ENCODE measurements at places on chromosomes 6 and 20. TPM values are rescaled to one million over a fixed set of nuclear protein-coding genes. Genes with fewer than 3 reads are reported as not detected.

- no peak overlapping the region for H3K27ac ChIP-seq
- no peaks in the 10 kb centered on the region for H3K36me3 ChIP-seq
- peak; percentile 42 for DNase-seq
- H3K27me3 ChIP-seq = no peaks in the 10 kb centered on the region
These were observed 120.3 kb upstream of the OGFRL1 start for GRCh38 chr6:71168233-71168765.

DNA sequence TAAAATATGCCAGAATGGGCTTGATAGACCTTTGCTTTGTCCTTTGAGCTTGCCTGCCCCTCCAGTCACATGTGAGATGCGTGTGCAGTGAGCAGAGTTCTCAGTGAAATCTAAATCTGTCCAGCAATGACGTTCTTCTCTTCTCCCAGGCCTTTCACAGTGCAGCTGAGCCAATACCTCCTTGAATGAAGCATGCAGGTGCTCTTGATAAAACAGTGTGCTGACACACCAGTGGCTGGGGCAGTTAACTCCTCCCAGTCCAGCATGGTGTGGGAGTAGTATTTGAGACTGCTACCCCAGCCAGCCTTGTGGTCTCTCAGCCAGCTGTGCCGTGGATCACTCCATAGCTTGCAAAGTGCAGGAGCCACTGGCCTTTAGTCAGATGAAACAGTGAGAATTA lies 240.5 kb downstream of the FARS2 start:
- H3K36me3 ChIP-seq = no peaks in the 10 kb centered on the region
- DNase-seq = peak; percentile 49
- H3K27ac ChIP-seq = no peak overlapping the region
- peaks cover 21% of the 10 kb centered on the region for H3K4me1 ChIP-seq

- peaks cover 7% of the 10 kb centered on the region for H3K27me3 ChIP-seq
- H3K4me1 ChIP-seq = no peaks in the 10 kb centered on the region
- H3K4me3 ChIP-seq = no peak overlapping the region
- H3K27ac ChIP-seq = no peak overlapping the region
- DNase-seq = no peak
- H3K36me3 ChIP-seq = no peaks in the 10 kb centered on the region
These were observed 20.4 kb upstream of the FOXF2 start for GRCh38 chr6:1368940-1369339.

EFCAB8 gene
- 0.41 TPM for total RNA-seq

PERP gene
- total RNA-seq = 36.4 TPM

SMPDL3A gene
- total RNA-seq = 7.3 TPM

OR2J3 gene
- total RNA-seq = not detected

- H3K36me3 ChIP-seq = no peaks in the 10 kb centered on the region
- no peak overlapping the region for H3K27ac ChIP-seq
- no peaks in the 10 kb centered on the region for H3K27me3 ChIP-seq
- no peak for DNase-seq
- no peaks in the 10 kb centered on the region for H3K4me1 ChIP-seq
These were observed 54.8 kb upstream of the SCGN start for GRCh38 chr6:25596928-25597818.

DNA sequence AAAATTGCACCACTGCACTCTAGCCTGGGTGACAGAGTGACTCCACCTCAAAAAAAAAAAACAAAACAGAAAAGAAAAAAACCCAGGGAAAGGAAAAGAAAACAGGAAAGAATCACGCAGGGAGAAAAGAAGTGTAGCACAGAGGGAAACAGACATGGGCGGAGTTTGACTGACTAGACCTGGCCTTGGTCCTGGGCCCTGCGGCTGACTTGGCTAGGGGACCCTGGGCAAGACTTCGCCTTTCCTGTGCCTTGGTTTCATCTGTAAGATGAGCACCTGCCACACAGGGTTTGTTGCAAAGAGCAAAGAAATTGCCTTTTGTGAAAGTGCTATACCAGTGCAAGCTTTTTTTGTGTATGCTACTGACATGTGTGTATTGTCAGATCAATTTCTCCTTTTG lies 71.3 kb upstream of the KCNG1 start:
- DNase-seq = no peak
- H3K27me3 ChIP-seq = peaks cover 62% of the 10 kb centered on the region
- no peaks in the 10 kb centered on the region for H3K4me1 ChIP-seq

PSORS1C1 gene
- total RNA-seq = 8.8 TPM

- peaks cover 24% of the 10 kb centered on the region for H3K4me1 ChIP-seq
- no peak for DNase-seq
- no peak overlapping the region for H3K4me3 ChIP-seq
These were observed 269.4 kb upstream of the IRAK1BP1 start for GRCh38 chr6:78597966-78598365.

DNA sequence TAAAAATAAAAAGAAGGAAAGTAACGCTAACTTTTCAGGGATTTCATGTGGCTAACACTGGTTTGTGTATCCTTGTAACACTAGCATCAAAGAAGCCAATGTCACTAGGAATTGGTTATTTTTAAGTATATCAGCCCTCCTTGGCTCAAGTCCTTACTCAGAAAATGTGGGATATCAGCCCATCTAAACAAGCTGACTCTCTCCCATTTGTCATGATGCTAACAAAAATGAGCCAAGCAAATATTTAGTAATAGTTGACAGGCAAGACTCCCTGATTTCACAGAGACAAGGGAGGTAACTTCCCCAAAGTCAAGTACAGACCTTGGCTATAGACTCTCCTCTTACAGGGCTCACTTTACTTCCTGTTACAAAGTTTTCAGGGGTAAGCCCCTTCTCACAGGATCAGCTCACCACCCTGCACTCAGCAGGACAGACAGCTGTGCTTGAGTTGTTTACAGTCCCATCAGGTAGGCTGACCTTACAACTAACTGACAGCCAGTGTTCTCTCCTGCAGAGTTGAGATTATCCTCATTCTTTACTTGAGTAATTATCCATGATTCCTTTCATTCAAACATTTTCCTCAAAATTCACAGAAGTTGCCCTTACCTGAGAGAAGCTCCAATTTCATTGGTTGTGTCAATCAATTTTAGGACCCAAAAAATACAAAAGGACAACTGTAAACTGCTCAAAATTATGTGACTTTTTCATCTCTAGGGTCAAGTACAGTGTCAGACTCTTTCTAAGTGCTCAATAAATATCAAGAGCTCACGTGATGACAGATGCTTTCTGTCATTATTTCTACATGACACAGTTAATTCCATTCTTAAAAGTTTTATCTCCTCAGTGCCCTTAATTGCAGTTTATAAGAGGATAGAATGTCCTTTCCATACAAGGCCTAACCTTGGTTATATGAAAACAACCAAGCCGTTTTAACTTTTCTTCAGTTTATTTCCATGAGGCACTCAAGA lies 38.1 kb upstream of the BMP5 start:
- no peak overlapping the region for H3K27ac ChIP-seq
- no peak overlapping the region for H3K4me3 ChIP-seq
- peaks cover 3% of the 10 kb centered on the region for H3K4me1 ChIP-seq
- H3K27me3 ChIP-seq = no peaks in the 10 kb centered on the region
- no peaks in the 10 kb centered on the region for H3K36me3 ChIP-seq

GRCh38 chr6:167720456-167721285 lies 106.0 kb upstream of the AFDN start:
- no peaks in the 10 kb centered on the region for H3K4me1 ChIP-seq
- H3K27ac ChIP-seq = no peak overlapping the region
- H3K4me3 ChIP-seq = no peak overlapping the region
- no peaks in the 10 kb centered on the region for H3K36me3 ChIP-seq
- DNase-seq = no peak
- no peaks in the 10 kb centered on the region for H3K27me3 ChIP-seq

RSPH4A gene
- total RNA-seq = 0.72 TPM

SOX18 gene
- total RNA-seq = 0.60 TPM

- H3K4me3 ChIP-seq = no peak overlapping the region
- H3K36me3 ChIP-seq = no peaks in the 10 kb centered on the region
- no peak for DNase-seq
- peaks cover 4% of the 10 kb centered on the region for H3K4me1 ChIP-seq
These were observed 2.9 kb downstream of the KIF25 start for GRCh38 chr6:168000198-168001028.

GRCh38 chr6:34317882-34318498 lies 69.2 kb upstream of the SMIM29 start:
- no peaks in the 10 kb centered on the region for H3K27me3 ChIP-seq
- no peak overlapping the region for H3K4me3 ChIP-seq
- DNase-seq = no peak
- no peaks in the 10 kb centered on the region for H3K36me3 ChIP-seq
- no peak overlapping the region for H3K27ac ChIP-seq

DNA sequence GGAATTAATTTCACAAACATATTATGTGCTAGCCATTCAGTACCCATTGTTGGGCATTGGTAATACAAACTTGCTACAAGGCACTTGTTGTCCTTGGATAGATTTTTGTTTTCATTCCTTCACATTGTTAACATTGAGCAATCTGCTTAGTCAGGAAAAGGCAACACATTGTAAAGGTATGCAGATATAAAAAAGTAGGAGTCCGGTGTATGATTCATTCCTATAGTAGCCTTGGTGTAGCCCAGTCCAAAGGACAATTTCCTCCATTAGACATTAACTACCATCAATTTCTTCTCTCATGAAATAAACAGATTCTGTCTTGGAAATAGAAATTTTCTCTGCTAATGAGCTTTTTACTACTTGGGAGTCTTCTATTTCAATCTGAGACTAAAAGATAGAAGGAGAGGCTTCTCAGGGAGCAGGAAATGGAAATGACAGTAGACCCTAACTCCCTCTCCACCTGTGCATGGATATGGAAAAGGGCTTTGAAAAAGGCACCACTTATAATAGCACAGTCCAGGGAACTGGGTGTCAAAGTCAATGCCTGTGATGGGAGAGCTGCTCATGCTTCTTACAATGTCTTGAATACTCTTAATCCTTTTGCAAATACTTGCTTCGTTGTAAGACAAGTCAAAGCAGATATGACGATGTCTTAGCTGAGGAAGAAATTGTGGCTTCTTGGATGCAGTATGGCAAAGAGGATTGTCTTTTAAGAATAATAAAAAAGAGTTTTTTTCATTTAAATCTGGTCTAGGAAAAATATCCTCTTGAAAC lies 369.4 kb upstream of the CITED2 start:
- H3K27me3 ChIP-seq = no peaks in the 10 kb centered on the region
- H3K4me3 ChIP-seq = no peak overlapping the region
- DNase-seq = peak; percentile 96

PTP4A1 gene
- total RNA-seq = 136 TPM

DNA sequence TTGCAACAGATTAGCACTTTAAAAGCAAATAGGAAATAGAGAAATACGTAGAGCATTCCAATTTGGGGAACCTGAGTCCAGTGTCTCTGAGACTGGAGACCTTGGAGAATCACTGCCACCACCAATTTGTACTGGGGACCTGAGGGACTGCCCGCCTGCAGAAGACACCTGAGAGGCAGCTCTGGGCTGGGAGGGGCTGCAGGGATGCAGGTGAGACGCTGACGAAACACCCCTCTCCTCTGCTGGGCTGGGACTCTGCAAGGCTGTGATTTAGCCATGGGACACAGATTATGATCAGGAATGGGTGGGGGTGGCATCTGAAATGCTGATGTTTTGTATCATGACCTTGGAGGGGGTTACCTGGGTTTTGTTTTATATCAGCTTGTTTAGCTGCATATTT lies 7.0 kb upstream of the APMAP start:
- no peak for DNase-seq
- H3K4me1 ChIP-seq = peaks cover 7% of the 10 kb centered on the region
- no peaks in the 10 kb centered on the region for H3K36me3 ChIP-seq
- H3K27ac ChIP-seq = no peak overlapping the region
- peaks cover 17% of the 10 kb centered on the region for H3K27me3 ChIP-seq

DNA sequence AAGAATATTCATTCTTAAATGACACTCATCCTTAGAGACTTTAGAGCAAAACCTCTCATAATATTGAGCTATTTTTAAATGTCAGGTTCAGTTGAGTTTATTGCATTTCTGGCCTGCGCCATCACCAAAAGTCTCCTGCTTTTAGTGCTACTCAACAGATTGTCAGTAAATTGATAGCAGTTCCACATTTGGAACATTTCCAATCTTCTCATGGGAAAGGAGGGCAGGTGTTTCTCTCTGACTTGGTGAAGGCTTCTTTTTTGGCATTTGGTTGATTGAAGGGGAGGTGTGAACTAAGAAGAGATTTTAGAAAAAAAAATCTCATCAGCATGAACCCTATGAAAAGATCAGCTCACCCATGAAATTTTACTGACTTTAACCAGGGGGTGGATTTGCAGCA lies 125.9 kb upstream of the INSM1 start:
- no peaks in the 10 kb centered on the region for H3K36me3 ChIP-seq
- no peak for DNase-seq
- H3K4me1 ChIP-seq = no peaks in the 10 kb centered on the region
- H3K4me3 ChIP-seq = no peak overlapping the region
- no peaks in the 10 kb centered on the region for H3K27me3 ChIP-seq

HLA-DMB gene
- total RNA-seq = 0.11 TPM

DNA sequence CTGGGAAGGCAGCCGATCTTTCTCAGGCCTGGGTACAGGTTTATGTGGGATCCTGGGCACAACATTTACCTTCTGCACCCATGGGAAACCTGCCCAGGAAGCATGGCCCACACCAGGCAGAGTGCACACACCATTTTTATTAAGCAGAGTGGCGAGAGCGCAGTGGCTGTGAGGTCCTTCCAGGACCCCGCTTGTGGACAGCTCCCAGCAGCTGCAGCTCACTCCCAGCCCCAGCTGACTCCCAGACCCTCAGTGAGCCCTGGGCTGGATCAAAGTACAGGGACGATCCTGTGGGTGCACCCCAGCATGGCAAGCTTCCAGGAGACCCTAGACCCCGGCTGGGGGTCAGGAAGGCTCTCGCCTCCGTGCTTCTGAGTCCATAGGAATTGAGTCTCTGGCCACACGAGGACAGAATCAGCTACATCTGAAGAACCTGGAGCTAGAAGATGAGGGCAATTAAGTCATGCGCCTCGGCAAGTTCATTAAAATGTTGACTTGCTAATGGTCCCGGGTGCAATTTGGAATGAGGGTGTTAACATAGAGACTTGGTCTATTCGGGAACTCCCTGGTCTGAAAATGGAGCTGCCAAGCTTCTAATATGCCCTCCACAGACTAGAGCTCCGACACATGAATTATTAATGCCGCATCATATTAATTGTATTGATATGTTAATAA lies 65.4 kb upstream of the SLCO4A1 start:
- no peak overlapping the region for H3K4me3 ChIP-seq
- DNase-seq = no peak
- no peak overlapping the region for H3K27ac ChIP-seq
- no peaks in the 10 kb centered on the region for H3K4me1 ChIP-seq
- H3K36me3 ChIP-seq = no peaks in the 10 kb centered on the region

DNA sequence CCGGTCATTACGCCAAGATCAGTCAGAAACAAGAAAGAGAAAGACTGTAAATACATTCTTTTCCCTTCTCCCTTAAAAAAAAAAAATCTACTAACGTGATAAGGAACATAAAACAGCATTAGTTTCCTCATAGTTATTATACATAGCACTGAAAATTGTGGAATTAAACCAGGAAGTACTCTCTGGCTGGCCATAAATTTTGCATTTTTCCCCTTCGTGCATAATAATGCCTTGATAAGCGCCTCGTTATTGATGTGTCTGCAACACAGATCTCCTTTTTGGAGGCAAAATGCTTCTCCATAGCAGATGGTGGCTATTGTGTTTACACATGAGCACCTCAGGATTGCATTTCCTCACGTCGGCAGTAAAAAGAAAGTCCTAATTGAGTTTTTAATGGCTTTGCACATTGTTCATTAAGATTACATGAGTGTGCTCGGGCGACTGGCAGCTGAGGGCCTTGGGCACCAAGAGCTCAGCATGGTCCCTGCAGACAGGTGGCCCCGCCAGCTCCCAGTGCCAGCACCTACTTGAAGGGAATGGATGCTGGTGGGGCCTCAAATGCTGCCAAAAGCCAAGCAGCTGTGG lies 394.5 kb downstream of the PTPRT start:
- no peak for DNase-seq
- H3K27ac ChIP-seq = no peak overlapping the region
- no peaks in the 10 kb centered on the region for H3K4me1 ChIP-seq
- no peaks in the 10 kb centered on the region for H3K36me3 ChIP-seq
- no peaks in the 10 kb centered on the region for H3K27me3 ChIP-seq

All from astrocyte (in vitro differentiated cells and primary cell).